CD4-positive, alpha-beta memory T cell (primary cell): ENCODE measurements at places on chromosomes 12 and 14. TPM values are rescaled to one million over a fixed set of nuclear protein-coding genes. Genes with fewer than 3 reads are reported as not detected.
A peak's percentile ranks its signal among the peaks of the same experiment; 100 is the strongest.

The INSM2 gene
- not detected for polyA plus RNA-seq

DNA sequence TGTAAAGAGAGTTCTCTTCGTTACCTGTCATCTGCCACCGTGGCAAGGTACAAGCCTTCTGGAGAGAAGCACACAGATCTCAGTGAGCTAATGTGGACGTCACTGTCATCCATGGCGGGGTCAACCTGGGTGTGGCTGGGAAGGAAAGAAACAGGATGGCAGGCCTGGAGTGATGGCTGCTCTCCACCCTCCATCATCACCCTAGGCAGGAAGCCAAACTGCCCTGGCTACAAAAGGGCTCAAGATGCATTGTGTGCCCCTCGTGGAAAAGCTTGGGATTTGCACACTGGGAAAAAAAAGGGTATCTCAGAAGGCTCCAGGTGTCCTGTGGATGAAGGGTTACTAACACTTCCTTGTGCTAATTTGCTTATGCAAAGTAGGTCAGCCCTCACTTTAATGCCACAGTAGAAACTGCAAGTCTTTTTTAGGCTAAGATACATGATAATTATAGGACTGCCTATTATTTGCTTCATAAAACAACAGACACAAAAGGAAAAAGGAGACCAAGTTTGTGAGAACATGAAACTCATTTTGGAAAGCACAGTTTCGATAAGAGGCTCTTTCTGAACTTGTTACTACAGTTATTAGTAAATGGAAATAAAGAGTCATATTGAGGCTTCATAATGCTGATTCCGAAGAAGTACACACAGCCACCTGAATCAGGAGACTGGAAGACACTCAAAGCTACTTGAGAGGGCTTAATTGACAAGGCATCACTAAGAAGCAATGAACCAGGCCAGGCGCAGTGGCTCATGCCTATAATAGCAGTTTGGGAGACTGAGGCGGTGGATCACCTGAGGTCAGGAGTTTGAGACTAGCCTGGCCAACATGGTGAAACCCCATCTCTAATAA is 18.9 kb downstream of the RFC5 start:
- peaks cover 52% of the 10 kb centered on the region for H3K36me3 ChIP-seq
- no peak for DNase-seq
- H3K27ac ChIP-seq: no peak overlapping the region
- no peaks in the 10 kb centered on the region for H3K27me3 ChIP-seq
- H3K4me3 ChIP-seq: no peak overlapping the region
- H3K4me1 ChIP-seq: no peaks in the 10 kb centered on the region

The ABCD2 gene
- 8.5 TPM for polyA plus RNA-seq

DNA sequence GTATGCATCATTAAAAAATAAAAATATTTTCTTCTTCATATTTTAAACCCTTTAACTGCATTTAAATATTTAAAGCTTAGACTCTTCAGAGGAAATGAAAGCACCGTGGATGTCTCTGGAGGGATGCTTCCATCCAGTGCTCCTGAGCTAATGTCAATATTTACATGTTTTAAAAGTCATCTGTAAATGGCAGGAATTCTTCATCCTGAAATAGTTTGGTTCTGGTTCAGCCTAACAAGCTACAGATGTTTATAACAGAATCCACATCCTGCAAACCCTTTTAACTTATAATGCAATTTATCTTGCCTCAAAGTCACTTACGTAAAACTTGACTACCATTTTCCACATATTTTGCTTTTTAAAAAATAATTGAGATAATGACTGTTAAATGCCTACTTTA is 1207.3 kb downstream of the SLC16A7 start:
- no peak for DNase-seq
- no peaks in the 10 kb centered on the region for H3K4me1 ChIP-seq
- H3K4me3 ChIP-seq: no peak overlapping the region

DNA sequence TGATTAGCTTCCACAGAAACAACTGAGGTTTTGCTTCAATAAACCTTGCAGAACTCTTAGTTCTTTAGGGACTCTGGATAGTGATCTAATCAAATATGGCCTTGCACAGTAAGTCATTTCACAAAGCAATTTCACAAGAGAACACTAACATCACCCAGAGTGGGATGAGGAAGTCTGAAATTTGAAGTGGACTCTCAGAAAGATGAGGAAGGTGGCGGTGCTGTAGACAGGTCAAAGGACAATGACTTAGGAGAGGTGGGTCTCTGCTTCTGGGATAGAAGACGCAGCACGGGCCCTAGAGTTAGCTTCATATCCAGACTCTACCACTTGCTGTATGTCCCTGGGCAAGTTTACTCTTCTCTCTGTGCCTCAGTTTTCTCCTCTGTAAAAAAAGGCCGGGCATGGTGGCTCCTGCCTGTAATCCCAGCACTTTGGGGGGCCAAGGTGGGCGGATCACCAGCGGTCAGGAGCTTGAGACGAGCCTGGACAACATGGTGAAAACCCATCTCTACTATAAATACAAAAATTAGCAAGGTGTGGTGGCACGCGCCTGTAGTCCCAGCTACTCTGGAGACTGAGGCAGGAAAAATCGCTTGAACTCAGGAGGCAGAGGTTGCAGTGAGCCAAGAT is 18.9 kb downstream of the FOS start:
- peaks cover 37% of the 10 kb centered on the region for H3K4me1 ChIP-seq
- H3K4me3 ChIP-seq: no peak overlapping the region
- no peaks in the 10 kb centered on the region for H3K36me3 ChIP-seq
- DNase-seq: no peak
- H3K27ac ChIP-seq: no peak overlapping the region

The COX6A1 gene
- 1,220 TPM for polyA plus RNA-seq

- H3K4me1 ChIP-seq: no peaks in the 10 kb centered on the region
- DNase-seq: no peak
- no peaks in the 10 kb centered on the region for H3K36me3 ChIP-seq
- H3K4me3 ChIP-seq: no peak overlapping the region
- no peak overlapping the region for H3K27ac ChIP-seq
These were observed 930.8 kb downstream of the BCL11B start for GRCh38 chr14:98341211-98341610.

DNA sequence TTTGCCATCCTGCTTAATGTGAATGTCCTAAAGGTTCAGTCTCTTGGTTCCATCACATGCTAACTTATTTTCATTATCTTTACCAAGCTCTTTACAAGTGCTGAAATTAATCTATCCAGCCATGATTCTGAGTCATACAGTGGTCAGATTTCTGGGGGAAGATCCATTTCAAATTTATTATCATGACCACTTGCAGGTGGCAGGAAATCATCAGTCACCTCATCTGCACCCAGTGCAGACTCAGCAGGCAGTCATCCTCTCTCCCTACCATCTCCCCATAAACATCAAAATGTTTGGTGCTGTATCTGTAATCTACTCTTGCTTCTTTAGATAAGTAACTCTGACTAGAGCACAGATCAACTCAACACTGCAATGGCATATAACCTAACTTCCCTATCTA is 23.5 kb downstream of the ATG14 start:
- H3K27me3 ChIP-seq: no peaks in the 10 kb centered on the region
- H3K4me3 ChIP-seq: no peak overlapping the region
- H3K36me3 ChIP-seq: peaks cover 3% of the 10 kb centered on the region
- H3K4me1 ChIP-seq: peaks cover 19% of the 10 kb centered on the region
- H3K27ac ChIP-seq: no peak overlapping the region

GRCh38 chr14:26775765-26776563 is 178.1 kb upstream of the NOVA1 start:
- no peaks in the 10 kb centered on the region for H3K27me3 ChIP-seq
- no peaks in the 10 kb centered on the region for H3K4me1 ChIP-seq
- no peak overlapping the region for H3K4me3 ChIP-seq
- no peak overlapping the region for H3K27ac ChIP-seq
- no peaks in the 10 kb centered on the region for H3K36me3 ChIP-seq
- no peak for DNase-seq

GRCh38 chr12:3236345-3237187 is 159.4 kb downstream of the TSPAN9 start:
- no peaks in the 10 kb centered on the region for H3K4me1 ChIP-seq
- no peak overlapping the region for H3K4me3 ChIP-seq
- no peaks in the 10 kb centered on the region for H3K27me3 ChIP-seq
- no peak overlapping the region for H3K27ac ChIP-seq

DNA sequence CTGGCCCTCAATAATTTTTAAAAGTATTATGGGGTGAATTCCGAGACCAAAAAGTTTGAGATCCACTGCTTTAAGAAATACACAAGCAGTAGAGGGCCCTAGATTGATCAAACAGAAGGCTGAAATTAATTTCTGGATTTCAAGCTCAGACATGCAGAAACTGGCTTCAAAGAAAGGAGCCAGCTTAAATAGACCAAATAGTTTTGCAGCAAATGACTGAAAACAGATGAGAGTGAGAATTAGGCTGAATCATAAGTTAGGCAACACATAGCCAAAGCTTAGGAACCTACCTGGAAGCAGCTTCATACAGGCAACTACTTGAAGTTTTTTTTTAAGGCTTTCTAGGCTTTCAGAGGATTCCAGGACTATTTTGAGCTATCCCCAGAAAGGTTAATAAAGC is 12.4 kb downstream of the ATF7 start:
- no peaks in the 10 kb centered on the region for H3K27me3 ChIP-seq
- H3K27ac ChIP-seq: no peak overlapping the region
- no peak for DNase-seq

DNA sequence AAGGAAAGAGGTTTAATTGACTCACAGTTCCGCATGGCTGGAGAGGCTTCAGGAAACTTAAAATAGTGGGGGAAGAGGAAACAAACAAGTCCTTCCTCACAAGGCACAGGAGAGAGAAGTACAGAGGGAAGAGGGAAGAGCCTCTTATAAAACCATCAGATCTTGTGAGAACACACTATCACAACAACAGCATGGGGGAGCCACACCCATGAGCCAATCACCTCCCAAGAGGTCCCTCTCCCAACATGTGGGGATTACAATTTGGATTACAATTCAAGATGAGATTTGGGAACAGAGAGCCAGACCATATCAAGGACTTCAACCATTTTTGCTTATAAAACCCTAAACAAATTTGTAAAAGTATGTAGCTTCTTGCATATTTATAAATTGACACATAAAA is 45.8 kb downstream of the SLCO1C1 start:
- H3K36me3 ChIP-seq: no peaks in the 10 kb centered on the region
- H3K4me3 ChIP-seq: no peak overlapping the region
- no peak overlapping the region for H3K27ac ChIP-seq
- no peak for DNase-seq

GRCh38 chr12:89245090-89245489 is 107.2 kb downstream of the DUSP6 start:
- no peak overlapping the region for H3K4me3 ChIP-seq
- DNase-seq: peak; percentile 73
- H3K27me3 ChIP-seq: no peaks in the 10 kb centered on the region
- H3K36me3 ChIP-seq: no peaks in the 10 kb centered on the region
- no peak overlapping the region for H3K27ac ChIP-seq

DNA sequence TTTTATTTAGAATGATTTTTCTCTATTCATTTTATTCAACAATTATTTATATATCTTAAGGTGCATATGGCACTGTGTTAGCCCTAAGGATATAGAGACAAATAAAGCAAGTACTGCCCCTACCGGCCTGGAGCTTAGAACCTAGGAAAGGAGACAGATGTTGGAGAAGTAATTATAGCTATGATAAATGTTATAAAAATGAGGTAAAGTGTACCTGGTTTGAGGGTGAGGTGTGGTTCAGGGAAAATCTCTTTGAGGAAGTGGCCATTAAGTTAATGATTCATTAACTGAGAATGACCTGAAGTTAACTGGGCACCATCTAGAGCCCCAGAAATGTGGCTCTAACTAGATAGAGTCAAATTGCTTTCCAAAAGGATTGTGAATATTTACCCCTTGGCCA is 31.9 kb downstream of the CDKL1 start:
- H3K27me3 ChIP-seq: no peaks in the 10 kb centered on the region
- H3K4me1 ChIP-seq: peaks cover 17% of the 10 kb centered on the region
- no peak overlapping the region for H3K4me3 ChIP-seq
- H3K27ac ChIP-seq: no peak overlapping the region

DNA sequence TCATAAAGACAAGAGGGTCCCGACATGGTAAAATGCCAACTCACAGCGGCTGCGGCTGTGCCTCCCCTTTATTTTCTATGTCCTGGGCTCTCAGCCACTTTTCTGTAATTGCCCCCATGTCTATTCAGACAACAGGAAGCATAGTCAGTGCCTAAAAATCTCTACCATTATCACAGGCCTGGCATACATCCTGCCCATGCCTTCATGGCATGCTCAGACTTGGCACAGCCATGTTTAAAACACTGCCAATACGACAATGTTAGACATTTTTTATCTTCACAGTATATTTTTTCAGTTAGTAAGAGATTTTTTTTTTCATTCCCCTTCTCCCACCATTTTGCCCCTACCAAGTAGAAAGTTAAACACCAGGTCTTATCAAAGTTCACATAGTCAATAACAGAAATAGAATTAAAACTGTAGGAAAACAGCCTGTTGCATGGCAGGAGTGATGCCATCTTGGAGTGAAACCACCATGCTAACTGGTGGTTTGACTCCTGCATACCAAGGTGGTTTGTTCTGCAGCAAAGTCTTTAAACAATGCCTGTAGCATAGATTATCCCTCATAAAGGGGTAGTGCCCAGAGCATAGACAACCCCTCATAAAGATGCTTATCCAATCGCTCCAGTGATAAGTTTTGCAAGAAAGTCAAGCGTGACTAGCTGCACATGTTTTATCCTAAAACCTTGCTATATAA is 18.9 kb upstream of the CERS5 start:
- no peaks in the 10 kb centered on the region for H3K36me3 ChIP-seq
- peaks cover 36% of the 10 kb centered on the region for H3K4me1 ChIP-seq
- H3K27ac ChIP-seq: no peak overlapping the region
- DNase-seq: no peak

DNA sequence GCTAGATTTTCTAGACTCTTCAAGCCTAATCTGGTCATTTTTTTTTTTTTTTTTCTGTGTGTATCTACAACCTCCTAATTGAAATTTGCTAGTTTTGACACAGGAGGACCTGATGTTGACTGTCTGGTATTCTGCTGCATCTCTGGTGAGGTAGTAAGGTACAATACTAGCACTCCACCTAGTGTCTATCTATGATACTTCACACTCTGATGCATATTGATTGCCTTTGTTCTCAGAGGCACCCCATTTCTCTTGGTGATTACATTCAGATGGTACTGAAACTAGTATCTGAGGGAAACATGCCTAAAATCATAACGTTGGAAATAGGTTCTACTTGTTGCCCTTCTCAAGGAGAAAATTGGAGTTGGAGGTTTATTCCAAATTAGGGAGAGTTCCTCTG is 930.5 kb upstream of the NOVA1 start:
- no peak overlapping the region for H3K4me3 ChIP-seq
- no peaks in the 10 kb centered on the region for H3K4me1 ChIP-seq
- no peaks in the 10 kb centered on the region for H3K36me3 ChIP-seq
- no peak for DNase-seq
- no peak overlapping the region for H3K27ac ChIP-seq
- H3K27me3 ChIP-seq: no peaks in the 10 kb centered on the region

The CLEC2D gene
- 288 TPM for polyA plus RNA-seq

DNA sequence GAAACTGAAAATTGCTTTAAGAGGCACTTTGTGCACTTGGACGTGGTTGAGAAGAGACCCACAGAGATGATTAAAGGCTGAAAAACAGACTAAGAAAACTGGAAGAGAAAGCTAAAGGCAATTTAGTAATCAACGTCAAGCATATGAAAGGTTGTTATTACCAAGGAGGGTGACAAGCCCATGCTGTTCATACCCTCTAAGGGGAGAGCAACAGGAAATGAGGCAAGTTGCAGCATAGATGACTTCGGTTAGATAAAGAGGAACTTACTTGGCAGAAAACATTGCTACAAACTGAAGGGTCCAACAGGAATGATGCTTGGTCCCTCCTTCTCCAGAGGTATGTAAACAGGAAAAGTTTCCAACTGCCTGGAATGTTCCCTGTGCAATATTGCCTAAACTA is 107.8 kb downstream of the DUSP6 start:
- DNase-seq: peak; percentile 39
- H3K4me1 ChIP-seq: peaks cover 30% of the 10 kb centered on the region
